Hematopoietic multipotent progenitor cell treated with erythropoietin and hydrocortisone succinate and interleukin-3 and kit ligand, for 17 days (in vitro differentiated cells): ENCODE measurements at places on chromosomes 2 and 18.

DNA sequence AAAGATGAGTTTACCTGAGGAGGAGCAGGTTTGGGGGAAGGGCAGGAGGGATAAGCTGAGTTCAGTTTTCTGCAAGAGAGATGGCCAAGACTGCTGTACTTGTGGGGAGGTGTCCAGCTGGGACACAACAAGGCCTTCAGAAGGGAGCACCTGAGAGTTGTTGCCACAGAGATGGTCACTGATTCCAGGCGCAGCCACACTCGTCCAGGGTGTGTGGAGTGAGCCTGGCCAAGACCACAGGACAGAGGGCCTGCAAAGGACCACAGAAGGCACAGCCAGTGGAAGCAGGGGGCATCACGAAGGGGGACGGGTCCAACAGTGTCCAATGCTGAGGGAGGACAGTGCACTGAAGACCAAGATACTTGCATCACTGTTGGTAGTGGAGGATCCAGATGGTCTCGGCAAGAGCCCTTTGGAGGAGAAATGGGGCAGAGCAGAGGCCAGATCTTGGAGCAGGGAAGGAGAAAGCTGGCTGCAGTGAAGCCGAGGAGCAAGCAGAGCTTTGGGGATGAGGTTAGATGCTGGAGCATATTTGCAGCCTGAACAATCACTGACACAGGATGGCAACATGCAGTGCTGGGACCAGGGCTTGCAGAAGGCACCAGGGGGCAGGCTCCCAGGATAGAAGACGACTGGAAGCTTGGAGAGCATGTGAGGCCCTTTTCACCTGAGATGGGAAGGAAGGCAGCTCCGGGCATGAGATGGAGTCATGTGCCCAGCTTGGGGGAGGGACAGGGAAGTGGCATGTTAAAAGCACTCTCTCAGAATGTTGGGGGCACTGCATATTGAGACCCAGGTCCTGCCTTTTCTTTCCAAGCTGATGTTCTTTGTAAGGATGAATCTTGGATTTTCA is 214.0 kb downstream of the CYP26B1 start:
- DNase-seq = no peak

DNA sequence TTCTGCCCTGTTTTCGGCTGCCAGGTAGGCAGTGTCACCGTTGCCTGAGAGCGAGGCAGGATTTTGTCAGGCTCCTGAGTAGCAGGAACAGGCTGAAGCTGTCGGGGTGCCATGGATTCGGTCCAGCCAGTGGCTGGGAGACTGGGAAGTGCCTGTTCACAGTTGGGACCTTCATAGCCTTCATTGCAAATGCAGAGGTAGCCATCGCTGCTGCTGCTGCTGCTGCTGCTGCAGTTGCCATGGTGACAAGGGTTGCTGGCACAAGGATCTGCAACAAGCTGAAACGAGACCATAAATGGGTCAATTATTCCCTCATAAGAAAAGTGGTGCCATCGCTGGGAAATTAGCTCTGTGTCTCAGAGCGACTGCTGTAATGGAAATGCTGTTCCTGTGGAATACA is 122.7 kb downstream of the DNER start:
- DNase-seq = no peak

DNA sequence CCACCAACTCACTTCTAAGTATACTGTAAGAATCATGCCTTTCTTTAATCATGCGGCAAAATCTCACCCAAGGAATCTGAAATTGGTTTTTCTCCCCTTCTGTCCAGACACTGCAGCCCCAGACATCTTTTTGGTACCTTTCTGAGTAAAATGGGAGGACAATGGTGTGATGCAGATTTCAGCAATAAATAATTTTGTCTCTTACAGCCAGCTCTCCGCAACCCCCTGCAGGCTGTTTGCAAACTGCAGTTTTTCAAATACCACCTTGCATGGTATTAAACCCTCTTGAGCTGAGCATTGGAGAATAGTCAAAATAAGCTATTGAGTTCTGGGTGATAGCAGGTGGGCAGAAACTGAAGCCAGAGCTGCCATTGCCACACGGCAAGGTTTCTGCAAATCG is 32.2 kb downstream of the GPR39 start:
- DNase-seq = no peak

DNA sequence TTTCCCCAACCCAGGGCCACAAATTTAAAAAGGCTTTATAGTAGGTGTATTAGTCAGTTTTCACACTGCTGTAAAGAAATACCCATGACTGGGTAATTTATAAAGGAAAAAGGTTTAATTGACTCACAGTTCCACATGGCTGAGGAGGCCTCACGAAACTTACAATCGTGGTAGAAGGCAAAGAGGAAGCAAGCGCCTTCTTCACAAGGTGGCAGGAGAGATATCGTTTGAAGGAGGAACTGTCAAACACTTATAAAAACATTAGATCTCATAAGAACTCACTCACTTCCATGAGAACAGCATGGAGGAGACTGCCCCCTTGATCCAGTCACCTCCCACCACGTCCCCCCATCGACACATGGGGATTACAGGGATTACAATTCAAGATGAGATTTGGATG is 70.4 kb downstream of the FECH start:
- DNase-seq = no peak

GRCh38 chr2:179233626-179234430 is 30.8 kb downstream of the SESTD1 start:
- DNase-seq = peak; percentile 1

DNA sequence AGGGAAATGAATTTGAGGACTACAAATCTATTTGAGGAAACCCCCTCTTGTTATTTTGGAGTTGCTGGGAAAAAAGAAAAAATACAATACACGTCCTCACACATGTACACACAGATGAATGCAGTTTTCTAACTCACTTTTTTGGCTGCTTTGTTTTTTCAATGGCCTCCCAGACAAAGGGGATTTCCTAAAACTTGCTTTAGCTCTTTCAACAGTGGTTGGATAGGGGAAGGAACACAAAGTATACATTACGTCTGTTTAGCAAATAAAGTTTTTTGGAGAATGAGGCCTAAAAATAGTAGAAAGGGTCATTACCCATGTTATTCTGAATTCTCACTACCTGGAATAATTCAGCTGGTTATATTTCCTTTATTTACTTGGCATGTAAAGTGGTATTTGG is 125.3 kb upstream of the ITGB6 start:
- no peak for DNase-seq

DNA sequence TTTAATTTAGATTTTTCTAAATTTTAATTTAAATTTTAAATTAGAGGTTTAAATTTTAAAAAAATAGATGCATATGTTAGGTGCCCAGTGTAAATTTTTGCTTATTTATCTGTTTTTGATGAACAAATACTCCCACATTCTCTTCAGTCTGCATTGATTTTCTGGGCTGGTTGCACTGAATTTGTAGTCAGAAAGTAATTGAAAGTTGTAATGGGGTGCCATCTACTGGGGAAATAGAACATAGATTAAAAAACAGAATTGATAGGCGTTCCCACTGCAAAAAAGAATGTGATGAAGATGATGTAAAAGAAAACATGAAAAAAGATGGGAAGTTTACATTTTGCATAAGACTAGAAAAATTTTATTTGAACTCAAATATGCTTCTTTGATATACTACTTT is 51.7 kb upstream of the CCDC85A start:
- DNase-seq = peak; percentile 7

GRCh38 chr2:101815154-101815553 is 117.6 kb downstream of the MAP4K4 start:
- DNase-seq = no peak

DNA sequence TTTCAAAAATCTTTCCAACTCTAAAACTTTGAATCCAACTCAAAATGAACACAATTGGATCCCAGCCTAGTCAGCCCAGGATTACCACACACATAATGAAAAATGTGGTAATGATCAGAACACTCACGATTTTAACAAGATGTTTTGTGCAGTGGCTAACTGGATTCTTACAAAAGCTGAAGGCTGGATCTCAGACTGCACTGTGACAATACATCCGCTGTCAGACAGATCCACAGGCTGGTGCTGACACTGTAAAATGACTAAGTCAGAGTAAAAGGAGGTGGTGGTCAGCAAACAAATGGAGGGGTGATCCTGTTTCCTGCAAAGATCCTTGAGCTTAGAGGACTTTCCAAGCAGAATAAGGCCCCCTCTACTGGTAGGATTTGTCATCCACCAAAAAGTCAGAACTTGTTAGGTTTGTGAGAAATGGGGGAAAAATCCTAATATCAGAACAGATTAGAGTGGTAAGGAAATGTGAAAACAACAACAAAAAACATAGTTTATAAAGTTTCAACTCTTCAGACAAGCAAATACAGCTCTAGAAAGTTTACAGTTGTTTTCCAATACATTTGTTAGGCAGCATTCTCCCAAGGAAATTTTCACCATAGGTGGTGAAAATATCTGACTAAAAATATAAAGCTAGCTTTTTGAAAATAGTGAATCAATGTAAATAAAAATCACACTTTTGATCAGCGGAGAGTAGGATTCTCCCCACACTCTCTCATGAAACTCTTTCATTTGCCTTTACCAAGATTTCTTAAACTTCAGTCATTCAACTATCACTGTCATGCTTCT is 211.9 kb downstream of the AGPS start:
- DNase-seq = peak; percentile 42

DNA sequence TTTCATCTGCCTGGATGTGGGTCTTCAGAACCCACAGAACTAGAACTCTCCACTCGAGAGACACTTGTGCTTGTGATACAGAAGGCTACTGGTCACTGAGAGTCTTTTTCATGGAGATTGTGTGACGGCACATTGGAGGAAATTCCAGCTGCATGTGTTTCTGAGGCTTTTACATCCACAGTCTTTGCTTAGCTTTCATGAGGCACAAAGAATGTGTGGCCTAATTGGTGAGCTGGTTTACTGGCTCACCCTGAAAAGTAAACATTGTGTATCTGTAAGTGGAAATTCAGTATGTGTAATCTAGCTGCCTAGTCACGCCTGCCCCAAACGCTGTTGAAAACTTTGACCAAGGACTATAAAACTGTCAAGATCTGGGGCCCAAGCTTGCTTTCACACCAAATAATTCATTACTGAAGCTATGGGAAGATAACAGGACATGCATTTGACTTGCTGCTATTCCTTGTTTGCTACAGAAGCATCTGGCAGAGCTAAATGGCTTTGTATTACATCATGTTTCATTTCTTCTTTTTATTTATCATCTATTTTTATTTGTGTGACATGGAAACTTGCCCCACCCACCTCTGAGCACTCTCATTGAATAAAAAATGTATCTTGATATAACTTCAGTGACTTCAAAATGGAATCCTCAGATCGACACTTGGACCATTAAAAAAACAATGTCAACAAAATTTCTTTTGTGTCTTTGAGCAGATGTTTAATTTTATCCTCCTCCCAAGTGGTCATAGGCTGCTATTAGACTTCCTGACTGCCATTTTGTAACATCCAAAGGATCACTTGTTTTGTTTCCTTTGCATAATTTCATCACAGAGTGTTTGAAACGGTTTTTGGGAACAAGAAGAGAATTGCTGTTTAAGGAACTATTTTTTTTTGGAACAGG is 80.2 kb downstream of the EFEMP1 start:
- no peak for DNase-seq

DNA sequence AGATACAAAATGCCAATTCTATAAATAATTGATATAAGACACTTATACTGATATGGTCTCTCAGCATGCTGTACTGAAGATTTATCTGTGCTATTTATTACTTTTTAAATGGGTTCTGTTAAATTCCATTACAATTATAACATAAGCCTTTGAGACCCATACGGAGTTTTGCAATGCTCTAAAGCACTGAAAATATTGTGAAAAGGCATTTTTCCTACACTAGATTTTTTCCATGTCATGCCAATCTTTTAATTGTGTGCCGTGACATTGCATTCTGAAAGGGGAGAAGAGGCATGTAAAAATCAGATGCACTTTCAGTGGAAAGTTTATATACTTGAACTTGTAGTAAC is 46.5 kb downstream of the EFEMP1 start:
- no peak for DNase-seq

DNA sequence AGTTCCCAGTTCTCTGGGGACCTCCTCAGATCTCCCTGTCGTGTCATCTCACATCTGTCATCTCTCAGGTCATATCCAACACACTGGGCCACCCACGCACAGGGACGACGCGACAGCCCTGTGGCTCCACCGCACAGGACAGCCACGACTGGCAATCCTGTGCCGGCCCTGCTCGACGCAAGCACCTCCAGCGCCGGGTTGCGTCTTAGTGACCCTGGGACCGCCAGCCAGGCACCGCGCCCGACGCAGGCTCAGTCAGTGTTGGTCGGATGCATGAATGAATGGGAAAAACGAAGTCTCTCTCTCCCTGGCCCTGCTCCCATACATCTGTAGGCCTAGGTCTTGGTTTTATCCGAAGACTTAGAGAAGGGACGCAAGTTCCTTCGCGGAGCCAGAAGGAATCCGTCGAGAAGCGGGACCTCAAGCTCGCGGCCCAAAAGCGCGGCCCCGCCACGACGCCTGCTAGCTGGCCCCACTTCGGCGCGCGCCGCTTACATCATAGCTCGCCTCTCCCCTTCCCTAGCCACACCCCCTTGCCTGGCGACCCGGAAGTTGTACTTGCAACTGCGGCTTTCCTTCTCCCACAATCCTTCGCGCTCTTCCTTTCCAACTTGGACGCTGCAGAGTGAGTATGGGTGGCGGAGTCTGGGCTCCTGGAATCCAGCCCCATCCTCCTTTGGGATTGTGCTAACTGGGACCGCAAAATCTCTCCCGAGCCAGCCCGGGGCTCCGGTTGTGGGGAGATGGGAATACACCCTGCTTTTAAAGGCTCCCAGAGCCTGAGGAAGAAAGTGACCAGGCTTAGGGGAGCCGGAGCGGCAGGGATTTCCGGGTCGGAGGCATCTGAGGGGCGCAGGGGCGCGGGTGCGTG is at the start of gene RPL31:
RPL31 (plus strand) TSS at position 599 of the 871 bp plus-strand sequence. CDS start 413 bp downstream, outside the sequence.
- peak; percentile 91 for DNase-seq

DNA sequence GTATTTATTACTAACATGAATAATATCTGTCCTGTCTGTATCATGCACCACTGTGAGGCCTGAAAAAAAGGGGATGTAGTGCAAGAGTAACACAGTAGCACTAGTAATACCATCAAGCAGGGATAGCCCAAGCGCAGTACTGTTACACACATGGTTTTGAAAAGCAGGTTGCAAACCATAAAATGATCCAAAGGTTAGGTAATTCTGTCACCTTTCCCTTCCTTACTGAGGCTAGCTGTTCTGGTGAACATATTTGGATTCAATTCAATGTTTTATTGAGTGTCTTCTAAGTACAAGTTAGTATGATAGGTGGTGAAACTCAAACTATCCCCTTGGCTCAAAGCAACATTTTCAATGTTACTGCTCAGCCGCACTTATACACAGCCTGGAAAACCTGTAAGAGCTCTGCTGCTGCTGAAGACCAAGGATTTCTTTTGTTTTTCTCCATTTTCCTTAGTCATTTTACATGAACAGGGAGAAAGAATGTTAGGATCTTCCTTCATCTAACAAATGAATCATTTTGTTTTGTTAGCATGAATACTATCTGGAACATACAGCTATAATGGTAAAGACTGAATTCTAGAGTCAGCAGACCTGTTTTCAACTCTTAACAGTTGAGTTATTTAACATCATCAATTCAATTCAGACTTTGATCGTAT is 102.5 kb upstream of the ITPRID2 start:
- DNase-seq = no peak

GRCh38 chr2:238938401-238939055 is 90.6 kb downstream of the TWIST2 start:
- DNase-seq = no peak
